Activated naive CD4-positive, alpha-beta T cell treated with anti-CD3 and anti-CD28 coated beads, Interleukin-2, amount 10 ng/mL, durations not matched to agents 5 hours and 36 hours (primary cell): ENCODE measurements at places on chromosomes 3 and 15. TPM values are rescaled to one million over a fixed set of nuclear protein-coding genes. Genes with fewer than 3 reads are reported as not detected.

The ARHGAP11A gene
- total RNA-seq: 101 TPM

The ECE2 gene
- not detected for total RNA-seq

The TRIM42 gene
- not detected for total RNA-seq

The FETUB gene
- not detected for total RNA-seq

The ST8SIA2 gene
- not detected for total RNA-seq

The HAPLN3 gene
- total RNA-seq: 119 TPM
